CD4-positive, alpha-beta T cell treated with Interleukin-4 for 1 hour (primary cell): ENCODE measurements at places on chromosomes 7 and 10.

DNA sequence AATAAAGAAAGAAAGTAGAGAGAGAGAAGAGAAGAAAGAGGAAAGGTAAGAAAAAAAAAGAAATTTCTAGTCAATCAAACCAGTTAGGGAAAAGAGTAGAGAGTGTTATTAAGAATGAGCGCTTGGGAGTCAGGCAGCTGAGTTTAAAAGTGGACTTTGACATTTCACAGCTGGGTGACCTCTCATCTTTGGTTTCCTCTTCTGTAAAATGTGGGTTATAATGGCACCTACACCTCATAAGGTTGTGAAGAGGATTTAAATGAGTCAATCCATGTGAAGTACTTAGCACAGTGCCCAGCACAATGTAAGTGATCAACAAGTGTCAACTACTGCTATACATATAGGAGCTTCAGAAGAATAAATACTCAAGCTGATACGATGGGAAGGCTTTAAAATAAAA is 12.2 kb downstream of the HOXA1 start:
- DNase-seq = no peak

DNA sequence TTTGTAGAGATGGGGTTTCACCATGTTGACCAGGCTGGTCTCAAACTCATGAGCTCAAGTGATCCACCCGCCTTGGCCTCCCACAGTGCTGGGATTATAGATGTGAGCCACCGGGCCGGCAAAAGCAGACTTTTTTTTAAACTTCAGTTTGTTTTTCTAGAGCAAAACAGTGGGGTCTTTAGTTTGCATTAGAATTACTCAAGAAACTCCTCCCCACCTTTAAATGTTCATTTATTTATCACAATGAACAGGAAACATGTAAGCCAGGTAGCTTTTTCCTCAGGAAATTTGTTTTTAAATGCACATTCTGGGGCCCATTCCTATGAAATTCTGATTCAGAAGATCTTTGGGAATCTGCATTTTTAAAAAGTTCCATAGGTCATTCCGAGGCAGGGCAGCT is 56.0 kb upstream of the JAZF1 start:
- DNase-seq = no peak

DNA sequence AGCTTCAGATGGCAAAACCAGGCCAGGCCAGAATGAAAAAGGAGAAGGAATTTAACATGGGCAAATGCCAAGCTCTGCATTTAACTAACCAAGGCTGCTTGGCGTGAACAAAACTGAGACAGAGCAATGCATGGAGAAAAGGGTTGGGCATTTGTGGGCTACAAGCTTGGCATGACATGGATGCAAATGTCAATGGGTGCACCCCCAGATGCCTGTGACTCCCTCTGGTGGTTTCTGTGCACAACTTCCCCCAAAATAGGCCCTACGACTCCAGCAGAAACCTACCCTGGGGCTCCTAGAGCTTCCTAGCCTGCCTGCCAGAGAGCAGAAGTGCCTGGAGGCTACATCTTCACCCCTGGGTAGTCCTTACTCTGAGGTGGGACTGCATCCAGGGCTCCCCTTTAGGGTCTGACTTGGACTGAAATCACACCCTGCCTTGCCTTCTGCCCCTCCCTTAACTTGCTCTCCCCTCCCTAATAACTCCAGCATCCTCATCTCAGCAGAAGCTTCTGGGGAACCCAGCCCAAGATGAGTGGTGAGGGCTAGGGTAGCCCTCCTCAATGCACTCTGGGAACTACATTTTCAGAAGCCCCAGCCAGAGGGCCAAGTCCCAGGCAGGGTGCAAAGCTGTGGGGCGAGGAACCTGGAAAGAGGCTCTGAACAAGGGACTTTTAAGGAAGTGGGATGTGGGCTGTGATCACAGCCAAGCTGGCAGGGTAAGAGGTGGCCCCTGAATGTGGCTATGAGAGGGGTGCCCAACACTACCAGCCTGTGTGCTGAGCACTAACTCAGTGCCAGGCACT is 11.3 kb downstream of the GPRIN2 start:
- DNase-seq = no peak

DNA sequence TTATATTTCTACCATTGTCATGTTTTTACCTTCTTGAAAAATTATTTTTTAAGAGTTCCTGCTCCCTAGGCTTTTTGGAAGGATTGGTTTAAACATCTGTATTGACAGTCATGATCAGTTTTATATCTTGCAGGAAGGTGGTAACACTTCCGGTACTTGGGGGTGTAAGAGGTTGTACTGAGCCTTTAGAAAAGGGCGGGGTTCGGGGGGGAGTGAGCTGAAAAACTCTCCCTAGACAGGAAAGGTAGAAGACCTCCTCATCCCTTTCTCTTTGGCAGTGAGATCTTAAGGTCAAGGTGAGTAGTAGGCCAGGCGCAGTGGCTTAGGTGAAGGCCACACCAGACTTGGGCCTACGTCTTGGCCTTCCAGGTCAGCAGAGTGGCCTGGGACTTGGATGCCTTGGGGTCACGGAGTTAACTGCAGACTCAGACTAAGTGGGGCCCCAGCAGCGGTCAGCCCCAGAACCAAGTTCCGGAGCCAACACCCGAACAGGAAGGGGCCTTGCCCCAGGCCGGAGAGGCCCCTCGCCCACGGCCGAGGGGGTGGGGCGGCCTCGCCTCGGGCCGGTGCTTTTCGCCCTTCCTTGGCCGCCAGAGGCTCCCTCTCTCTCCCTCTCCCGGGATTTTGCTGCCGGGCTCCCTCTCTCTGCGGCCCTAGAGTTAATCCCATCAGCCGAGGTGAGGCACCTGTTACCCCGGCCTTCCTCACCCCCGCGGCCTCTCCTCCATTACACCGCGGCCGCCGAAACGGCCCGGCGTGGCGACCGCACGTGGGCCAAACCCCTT is at the start of gene PPP1R9A:
TSS of gene PPP1R9A (plus strand) at position 569 of the 785 bp plus-strand sequence. CDS start 2,520 bp downstream, outside the sequence.
- no peak for DNase-seq

GRCh38 chr7:126791306-126791705 is 461.4 kb downstream of the GRM8 start:
- DNase-seq = no peak
